ENCODE measurements at places on chromosomes 3 and 15.

DNA sequence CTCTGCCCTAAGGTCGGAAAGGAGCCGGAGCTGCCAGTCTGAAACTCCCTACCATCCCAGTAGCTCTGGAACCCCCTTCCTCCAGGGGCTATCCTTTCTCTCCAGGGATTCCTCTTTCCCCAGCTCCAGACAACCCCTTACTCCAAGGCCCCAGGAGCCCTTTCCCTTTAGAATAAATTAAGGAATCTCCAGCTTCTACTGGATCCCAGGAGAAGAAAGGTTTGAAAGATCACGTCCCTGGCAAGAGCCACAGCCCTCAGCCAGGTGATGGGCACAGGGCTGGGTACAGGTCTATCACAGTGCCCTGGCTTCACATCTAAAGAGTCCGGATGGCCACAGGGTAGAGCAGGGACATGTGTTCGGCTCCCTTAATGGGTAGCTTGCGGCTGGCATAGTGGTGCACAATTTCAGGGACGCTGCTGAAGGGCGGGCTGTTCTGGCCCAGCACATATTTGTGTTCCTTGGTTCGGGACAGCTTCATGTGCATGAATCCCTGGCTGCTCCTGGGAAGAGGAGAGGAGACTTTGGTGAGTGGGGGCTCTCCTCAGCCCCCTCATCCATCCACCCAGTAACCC is 20.0 kb downstream of the SHF start:
- no peak for DNase-seq

GRCh38 chr3:163364717-163365116 is 1713.6 kb downstream of the SI start:
- DNase-seq = no peak

- DNase-seq = no peak
Measured at GRCh38 chr3:76679541-76679940, 360.4 kb upstream of the ROBO2 start.

DNA sequence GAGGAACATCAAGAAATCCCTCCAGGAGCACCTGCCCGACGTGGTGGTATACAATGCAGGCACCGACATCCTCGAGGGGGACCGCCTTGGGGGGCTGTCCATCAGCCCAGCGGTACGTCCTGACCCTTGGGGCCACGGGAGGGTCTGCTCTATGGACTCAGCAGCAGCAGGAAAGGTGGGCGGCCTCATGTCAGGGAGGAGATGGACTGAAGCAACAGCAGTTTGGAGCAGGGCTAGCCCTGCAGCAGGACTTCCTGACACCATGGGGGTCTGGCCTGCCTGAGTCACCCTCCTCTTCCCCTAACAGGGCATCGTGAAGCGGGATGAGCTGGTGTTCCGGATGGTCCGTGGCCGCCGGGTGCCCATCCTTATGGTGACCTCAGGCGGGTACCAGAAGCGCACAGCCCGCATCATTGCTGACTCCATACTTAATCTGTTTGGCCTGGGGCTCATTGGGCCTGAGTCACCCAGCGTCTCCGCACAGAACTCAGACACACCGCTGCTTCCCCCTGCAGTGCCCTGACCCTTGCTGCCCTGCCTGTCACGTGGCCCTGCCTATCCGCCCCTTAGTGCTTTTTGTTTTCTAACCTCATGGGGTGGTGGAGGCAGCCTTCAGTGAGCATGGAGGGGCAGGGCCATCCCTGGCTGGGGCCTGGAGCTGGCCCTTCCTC is 24.2 kb downstream of the HDAC11 start:
- DNase-seq = no peak

DNA sequence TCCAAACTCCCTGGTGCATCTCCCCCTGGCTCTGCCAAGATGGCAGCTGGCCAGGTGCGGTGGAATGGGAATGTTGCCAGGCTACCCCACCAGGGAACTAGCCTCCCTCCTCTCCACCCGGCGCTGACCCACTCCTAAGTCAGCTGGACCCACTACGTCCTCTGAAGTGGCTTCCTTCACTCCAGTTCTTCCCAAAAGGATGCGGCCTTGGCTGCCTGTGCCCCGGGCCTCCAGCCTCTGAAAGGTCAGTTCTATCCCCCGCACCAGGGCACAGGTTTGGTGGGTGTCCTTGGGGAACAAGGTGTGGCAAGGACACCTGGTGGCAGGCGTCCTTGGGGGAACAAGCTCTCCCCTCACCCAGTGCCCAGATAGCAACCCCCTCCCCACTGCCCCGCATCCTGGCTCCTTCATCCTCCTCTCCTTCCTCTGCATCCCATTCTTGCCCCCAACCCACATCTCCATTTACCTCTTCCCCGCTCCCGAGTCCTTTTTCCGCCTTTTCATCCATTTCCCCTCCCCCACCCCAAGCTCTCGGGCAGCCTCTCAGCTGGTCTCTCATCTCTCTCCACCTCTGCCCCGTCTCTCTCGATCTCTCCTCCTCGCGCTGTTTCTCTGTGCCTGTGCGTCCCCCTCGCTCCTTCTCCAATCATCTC is 54.0 kb downstream of the LHFPL4 start:
- no peak for DNase-seq

GRCh38 chr3:179438841-179439240 is 12.4 kb downstream of the GNB4 start:
- no peak for DNase-seq

- DNase-seq = peak; percentile 90
Measured at GRCh38 chr3:179558742-179559364, 3.9 kb upstream of the ACTL6A start.

DNA sequence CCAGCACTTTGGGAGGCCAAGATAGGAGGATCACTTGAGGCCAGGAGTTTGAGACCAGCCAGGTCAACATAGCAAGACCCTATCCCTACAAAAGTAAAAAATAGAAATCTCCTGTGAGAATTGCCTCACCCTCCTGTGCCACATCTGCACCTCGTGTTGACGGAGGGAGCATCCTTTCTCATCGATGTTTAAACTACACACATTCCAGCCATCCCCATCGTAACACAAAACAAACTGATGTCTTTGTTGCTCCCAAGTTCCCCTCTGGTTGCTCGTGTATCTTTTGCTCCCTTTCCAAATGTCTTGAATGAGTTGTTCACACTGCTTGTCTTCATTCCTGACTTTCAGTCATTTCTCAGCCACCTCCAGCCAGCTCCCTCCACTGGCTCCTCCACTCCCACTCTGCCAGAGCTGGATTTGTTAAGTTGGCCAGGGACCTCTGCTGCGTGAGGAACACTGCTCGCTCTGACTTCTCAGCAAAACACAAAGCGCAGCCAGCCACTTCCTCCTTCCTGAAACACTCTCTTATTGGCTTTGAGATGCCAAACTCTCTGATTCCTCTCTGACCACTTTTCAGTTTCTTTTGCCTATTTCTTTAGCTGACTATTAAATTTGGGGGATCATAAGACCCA is 53.6 kb upstream of the ATP13A3 start:
- peak; percentile 92 for DNase-seq

- DNase-seq = no peak
Measured at GRCh38 chr3:127675651-127676391, 3.1 kb downstream of the ABTB1 start.

GRCh38 chr3:9146367-9147071 is 102.9 kb downstream of the SRGAP3 start:
- no peak for DNase-seq

- DNase-seq = no peak
Measured at GRCh38 chr3:154364849-154365248, 40.6 kb upstream of the DHX36 start.

GRCh38 chr3:59879031-59879581 is 829.3 kb upstream of the CFAP20DC start:
- no peak for DNase-seq

DNA sequence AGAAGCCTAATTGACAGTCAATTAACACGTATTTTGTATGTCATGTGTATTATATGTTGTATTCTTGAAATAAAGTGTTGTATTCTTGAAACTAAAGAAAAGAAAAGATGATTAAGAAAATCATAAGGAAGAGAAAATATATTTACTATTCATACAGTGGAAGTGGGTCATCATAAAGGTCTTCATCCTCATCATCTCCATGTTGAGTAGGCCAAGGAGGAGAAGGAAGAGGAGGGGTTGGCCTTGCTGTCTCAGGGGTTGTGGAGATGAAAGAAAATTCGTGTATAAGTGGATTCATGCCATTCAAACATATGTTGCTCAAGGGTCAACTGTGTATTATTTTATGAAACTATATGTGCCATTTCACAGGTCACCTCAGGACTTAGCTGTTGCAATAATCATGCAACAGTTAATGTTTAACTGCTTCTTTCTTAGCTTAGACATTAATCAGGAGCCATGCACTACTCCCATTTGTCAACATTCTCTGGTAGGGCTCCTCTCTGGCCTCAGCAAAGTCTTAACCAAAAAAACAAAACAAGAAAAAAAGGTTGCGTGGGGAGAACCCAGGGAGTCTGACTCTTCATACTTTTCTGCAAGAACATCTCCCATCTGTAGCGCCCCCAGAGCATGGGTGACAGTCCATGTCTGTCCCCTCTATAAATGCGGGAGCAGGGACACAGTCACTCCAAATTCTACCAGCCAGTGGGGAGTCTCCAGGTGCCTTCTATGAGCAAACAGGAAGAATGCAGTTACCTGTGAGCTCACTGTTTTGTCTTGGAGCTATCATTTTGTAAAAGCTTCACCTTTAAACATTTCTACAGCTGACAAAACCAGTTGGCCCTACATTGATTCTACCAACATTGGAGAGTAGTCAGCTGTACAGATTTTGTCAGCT is 19.9 kb upstream of the LRRC2 start:
- DNase-seq = no peak

GRCh38 chr3:8070011-8070410 is 431.6 kb upstream of the LMCD1 start:
- no peak for DNase-seq

- no peak for DNase-seq
Measured at GRCh38 chr3:185330644-185331043, 32.3 kb upstream of the MAP3K13 start.

Data from lower leg skin (tissue), 4 donors.